ENCODE measurements at places on chromosomes 11 and 22.
A peak's percentile ranks its signal among the peaks of the same experiment; 100 is the strongest.

DNA sequence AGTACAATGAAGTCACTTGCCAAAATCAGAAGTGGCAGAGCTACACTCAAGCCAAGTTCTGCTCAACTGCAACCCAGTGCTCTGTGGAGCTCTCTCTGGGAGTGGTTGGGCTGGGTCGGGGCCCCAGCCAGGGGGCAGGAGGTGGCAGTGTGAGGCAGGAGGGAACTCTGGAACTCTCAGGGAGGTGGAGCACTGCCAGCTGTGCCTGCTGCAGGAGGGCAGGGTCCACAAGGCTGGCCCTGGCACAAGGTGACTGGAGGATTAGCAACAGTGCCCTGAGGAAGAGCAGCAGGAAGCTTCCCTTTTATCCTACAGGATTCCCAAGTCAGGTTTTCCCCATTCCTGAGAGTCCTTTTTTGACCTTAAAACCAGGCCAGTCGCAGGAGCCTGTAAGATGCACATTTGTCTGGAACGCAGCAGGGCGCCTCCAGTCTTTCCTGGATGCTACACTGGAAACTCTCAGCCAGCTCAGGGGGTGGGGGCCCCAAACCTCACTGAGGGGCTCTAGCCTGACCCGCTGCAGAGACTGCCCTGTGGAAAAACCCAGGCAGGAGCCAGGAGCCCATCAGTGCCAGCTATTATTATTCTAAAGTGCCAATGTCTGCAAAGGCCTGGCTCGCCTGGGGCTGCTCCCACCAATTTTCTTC is 31.8 kb downstream of the DKK3 start:
- peak; percentile 79 for DNase-seq

GRCh38 chr11:22800482-22800881 is 29.1 kb downstream of the SVIP start:
- DNase-seq, result no peak

- peak; percentile 61 for DNase-seq
Measured at GRCh38 chr22:27518531-27519340, 282.8 kb downstream of the MN1 start.

DNA sequence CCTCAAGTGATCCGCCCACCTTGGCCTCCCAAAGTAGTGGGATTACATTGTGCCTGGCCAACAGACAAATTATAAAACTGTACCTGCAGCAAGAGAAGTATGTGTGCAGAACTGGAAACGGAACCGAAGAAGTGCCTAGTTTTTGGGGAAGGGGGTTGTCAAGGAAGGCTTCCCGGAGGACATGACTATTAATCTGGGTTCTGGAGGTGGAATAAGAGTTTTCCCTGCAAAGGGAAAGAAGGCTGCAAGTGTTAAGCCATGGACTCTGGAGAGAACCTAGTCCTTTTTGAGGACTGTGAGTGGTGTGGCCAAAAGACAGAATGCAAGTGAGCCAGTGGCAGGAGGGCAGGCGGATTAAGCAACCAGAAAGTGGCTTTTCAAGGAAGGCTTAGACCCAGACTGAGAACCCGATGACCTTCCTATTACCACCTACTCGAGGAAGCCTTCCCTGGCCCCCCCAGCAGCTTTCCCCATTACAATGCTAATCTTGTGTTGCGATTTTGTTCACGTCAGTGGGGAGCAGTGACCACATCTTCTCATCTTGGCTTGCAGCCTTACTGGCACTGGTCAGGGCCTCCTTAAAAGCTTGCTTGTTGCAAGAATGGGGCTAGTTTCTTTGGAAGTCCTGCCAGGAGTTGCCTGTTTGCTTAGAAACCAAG is 5.7 kb upstream of the SEPTIN3 start:
- peak; percentile 28 for DNase-seq

- DNase-seq, result peak; percentile 48
Measured at GRCh38 chr11:70270877-70271648, 573 bp downstream of the PPFIA1 start.

Data from muscle of leg (tissue), 16 donors.